A549 treated with AZD2906 at 1 μM for 4 hours (cell line): ENCODE measurements at places on chromosomes 1 and 21. TPM values are rescaled to one million over a fixed set of nuclear protein-coding genes. Genes with fewer than 3 reads are reported as not detected.

KRTAP7-1 gene
- not detected in 5 replicates for total RNA-seq

FCN3 gene
- not detected in 5 replicates for total RNA-seq

RGSL1 gene
- total RNA-seq = not detected in 5 replicates

CHI3L2 gene
- total RNA-seq = 0.13 to 0.53 TPM (median 0.39 TPM) in 5 replicates

OR2AK2 gene
- not detected in 5 replicates for total RNA-seq

CD84 gene
- total RNA-seq = not detected in 5 replicates

ABCA4 gene
- total RNA-seq = 0.08 to 0.17 TPM (median 0.11 TPM) in 5 replicates

CD247 gene
- total RNA-seq = 0.36 to 0.86 TPM (median 0.64 TPM) in 5 replicates

AKR7A3 gene
- total RNA-seq = 0.10 to 0.20 TPM (median 0.14 TPM) in 4 of 5 replicates, not detected in the other

P3H1 gene
- 26.4 to 32.6 TPM (median 31.3 TPM) in 5 replicates for total RNA-seq

NEK2 gene
- 33.4 to 51.2 TPM (median 40.0 TPM) in 5 replicates for total RNA-seq

LENEP gene
- total RNA-seq = not detected in 5 replicates

MYCL gene
- total RNA-seq = 0.82 to 1.6 TPM (median 1.2 TPM) in 5 replicates

FLG gene
- total RNA-seq = 0.01 TPM in 3 of 5 replicates, not detected in the others

SRRM1 gene
- total RNA-seq = 36.6 to 60.6 TPM (median 40.2 TPM) in 5 replicates

RIIAD1 gene
- total RNA-seq = 0.57 TPM in 1 of 5 replicates, not detected in the others

DMBX1 gene
- total RNA-seq = 0.49 to 0.93 TPM (median 0.82 TPM) in 5 replicates

RHD gene
- not detected in 5 replicates for total RNA-seq

SLC30A2 gene
- 0.26 to 0.70 TPM (median 0.38 TPM) in 5 replicates for total RNA-seq

TMEM59 gene
- 109 to 139 TPM (median 117 TPM) in 5 replicates for total RNA-seq

CLDN19 gene
- total RNA-seq = not detected in 5 replicates

DNMT3L gene
- total RNA-seq = 0.09 TPM in 1 of 5 replicates, not detected in the others

S100A9 gene
- 0.45 to 0.90 TPM (median 0.59 TPM) in 5 replicates for total RNA-seq

ADORA1 gene
- total RNA-seq = 0.51 to 0.61 TPM (median 0.56 TPM) in 5 replicates

RAB13 gene
- total RNA-seq = 128 to 149 TPM (median 134 TPM) in 5 replicates

TPTE gene
- not detected in 5 replicates for total RNA-seq

PLA2G2C gene
- total RNA-seq = not detected in 5 replicates

IQGAP3 gene
- total RNA-seq = 13.7 to 19.1 TPM (median 15.6 TPM) in 5 replicates

PAQR6 gene
- total RNA-seq = 1.9 to 4.6 TPM (median 4.2 TPM) in 5 replicates

FAM72D gene
- total RNA-seq = 4.5 to 6.4 TPM (median 5.5 TPM) in 5 replicates

BCL2L15 gene
- 0.24 to 0.96 TPM (median 0.73 TPM) in 5 replicates for total RNA-seq

ST6GALNAC5 gene
- total RNA-seq = 0.09 to 0.22 TPM (median 0.11 TPM) in 5 replicates

MANEAL gene
- 21.2 to 26.5 TPM (median 25.0 TPM) in 5 replicates for total RNA-seq

USH2A gene
- not detected in 5 replicates for total RNA-seq

TMPRSS3 gene
- total RNA-seq = 0.14 to 0.30 TPM (median 0.20 TPM) in 5 replicates

KIF17 gene
- total RNA-seq = 1.8 to 2.5 TPM (median 2.1 TPM) in 5 replicates

OR2L13 gene
- not detected in 5 replicates for total RNA-seq

OR2L3 gene
- not detected in 5 replicates for total RNA-seq

LMOD1 gene
- not detected in 5 replicates for total RNA-seq

ZNF678 gene
- 0.83 to 2.0 TPM (median 1.4 TPM) in 5 replicates for total RNA-seq

KCND3 gene
- total RNA-seq = 0.02 to 0.03 TPM (median 0.03 TPM) in 3 of 5 replicates, not detected in the others

S100A8 gene
- not detected in 5 replicates for total RNA-seq
